Activated naive CD4-positive, alpha-beta T cell (primary cell): ENCODE measurements at places on chromosomes 1 and 21.

DNA sequence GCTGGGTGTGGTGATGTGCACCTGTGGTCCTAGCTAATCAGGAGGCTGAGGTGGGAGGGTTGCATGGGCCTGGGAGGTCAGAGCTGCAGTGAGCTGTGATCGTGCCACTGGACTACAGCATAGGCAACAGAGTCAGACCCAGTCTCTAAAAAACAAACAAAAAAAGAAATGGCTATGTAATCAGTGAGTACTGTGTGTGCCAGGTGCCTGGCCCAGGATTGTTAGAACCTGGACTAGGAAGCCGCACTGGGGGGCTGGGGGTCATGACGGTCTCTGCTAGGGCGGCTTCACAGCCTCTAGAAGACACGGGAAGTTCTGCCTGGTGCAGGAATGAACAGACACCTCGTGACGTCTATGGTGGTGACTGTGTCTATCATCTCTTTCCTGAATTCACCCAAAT, 8.5 kb downstream of the TMEM9 start:
- no peak for DNase-seq

- DNase-seq, result no peak
These were observed 34.4 kb upstream of the SLC30A1 start for GRCh38 chr1:211613108-211613947.

DNA sequence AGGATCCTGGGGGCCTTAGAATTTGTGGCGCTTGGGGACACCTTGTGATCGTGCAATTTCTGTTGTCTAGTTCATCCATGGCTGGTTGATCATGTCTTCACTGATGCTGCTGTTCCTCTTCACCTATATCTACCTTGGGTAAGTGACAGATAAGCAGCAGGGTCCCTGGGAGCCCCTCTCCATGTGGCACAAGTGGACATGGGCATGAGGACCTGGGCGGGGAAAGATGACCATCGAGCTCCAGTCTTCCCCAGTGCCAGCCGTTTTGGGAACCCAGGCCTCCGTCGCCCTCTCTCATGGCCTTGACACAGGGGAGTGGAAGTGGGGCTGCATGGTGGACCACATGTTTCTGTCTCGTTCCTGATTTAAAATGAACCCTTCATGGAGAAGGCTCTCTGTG, 17.6 kb downstream of the PSEN2 start:
- DNase-seq, result no peak

DNA sequence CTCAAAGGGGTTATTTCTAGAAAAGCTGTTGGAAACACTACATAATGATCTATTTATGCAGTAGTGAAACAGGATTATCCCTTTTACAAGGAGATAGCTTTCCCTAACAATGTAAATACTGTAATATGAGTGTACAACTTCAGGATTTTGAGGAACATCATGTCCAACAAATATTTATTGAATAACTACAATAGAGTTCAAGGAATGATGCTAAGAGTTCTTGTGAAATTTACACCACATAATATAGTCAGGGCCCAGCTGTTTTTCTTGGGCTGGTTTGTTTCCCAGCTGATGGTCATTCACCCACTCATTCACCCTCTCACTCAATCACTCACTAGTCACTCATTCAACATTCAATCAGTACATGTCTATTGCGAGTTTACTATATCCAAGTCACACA, 12.3 kb upstream of the LYPLAL1 start:
- no peak for DNase-seq

GRCh38 chr1:212605441-212606394, 2.8 kb upstream of the ATF3 start:
- no peak for DNase-seq

DNA sequence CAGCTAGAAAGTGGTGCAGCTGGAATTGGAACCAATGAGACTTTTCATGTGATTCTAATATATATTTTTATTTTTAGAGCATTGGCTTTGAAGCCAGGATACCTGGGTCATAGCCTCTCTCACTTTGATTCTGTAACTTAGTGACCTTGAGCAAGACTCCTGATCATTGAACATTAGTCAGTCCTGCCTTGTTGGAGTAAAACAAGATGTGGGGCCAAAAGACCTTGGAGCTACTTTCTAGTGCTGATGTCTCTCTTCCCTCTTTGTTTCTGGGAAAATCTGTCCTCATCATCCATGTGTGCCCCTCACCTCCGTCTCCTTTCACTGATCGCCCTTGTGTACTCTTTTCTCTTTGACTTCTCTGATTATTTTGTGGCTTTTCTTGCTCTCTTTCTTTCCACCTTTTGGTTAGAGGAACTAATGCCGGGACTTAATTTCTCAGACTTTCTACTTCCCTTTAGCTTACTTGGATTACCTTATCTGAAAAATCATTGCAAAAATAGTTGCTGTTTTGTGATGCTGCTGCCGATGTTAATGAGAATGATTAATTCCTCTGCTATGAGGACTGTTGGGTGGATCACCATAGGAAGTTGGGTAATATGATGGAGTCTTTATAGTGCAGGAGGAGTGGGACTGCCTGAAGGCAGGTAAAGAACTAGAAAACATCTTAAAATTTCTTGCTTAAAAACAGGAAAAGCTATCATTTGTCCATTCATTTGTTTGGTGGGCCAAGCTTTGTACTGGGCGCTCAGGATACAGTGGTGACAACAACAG, 72.0 kb downstream of the NOS1AP start:
- DNase-seq, result no peak

GRCh38 chr1:222583079-222583478, 6.7 kb downstream of the TAF1A start:
- DNase-seq, result no peak

DNA sequence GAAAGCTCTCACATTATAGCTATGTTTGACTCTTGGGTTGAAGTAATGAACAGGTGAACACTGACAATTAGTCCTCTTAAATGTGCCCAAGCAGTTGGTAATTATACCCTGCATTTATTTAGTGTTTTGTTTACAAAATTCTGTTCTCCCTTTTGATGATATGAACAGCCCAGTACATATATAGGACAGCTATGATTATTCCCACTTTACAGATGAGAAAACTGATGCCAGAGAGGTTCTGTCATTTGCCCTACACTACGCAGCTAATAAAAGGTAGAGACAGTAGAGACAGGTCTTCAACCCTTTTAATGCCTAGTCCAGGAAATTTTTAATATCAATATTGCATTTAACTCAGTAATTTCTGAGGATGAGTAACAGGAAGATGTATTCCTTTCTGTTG, 46.1 kb upstream of the DNAJC6 start:
- DNase-seq, result no peak

GRCh38 chr1:9842781-9843575, 19.2 kb upstream of the CLSTN1 start:
- DNase-seq, result no peak

- DNase-seq, result no peak
These were observed 8.6 kb downstream of the RO60 start for GRCh38 chr1:193068013-193068412.

DNA sequence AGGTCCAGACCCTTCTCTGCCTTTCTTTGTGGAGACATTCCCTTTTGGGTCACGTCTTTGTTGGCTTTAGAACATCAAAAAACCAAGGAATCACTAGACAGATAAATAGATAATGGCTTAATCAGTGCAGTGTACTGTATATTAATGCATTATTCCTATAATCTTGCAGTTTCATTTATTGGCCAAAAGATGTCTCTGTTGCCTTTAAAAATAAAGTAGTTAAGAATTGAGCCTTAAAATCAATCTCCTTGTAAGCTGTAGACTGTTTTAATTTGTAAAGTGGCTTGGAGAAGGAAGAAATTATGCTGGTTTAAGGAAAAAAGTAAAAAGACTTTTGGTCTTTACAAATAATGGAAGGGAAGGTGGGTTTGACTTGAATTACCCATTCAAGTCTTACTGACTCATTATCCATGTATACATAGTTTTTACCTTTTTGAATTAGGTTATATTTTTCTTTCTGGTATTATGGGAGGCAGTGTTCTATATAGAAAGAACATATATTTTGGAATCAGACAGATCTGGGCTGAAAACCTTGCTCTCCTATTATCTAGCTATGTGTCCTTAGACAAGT, 84.6 kb downstream of the VPS13D start:
- DNase-seq, result no peak

- no peak for DNase-seq
These were observed 457.0 kb upstream of the PROX1 start for GRCh38 chr1:213530611-213531320.

GRCh38 chr1:5643360-5644107, 348.7 kb downstream of the NPHP4 start:
- DNase-seq, result no peak

DNA sequence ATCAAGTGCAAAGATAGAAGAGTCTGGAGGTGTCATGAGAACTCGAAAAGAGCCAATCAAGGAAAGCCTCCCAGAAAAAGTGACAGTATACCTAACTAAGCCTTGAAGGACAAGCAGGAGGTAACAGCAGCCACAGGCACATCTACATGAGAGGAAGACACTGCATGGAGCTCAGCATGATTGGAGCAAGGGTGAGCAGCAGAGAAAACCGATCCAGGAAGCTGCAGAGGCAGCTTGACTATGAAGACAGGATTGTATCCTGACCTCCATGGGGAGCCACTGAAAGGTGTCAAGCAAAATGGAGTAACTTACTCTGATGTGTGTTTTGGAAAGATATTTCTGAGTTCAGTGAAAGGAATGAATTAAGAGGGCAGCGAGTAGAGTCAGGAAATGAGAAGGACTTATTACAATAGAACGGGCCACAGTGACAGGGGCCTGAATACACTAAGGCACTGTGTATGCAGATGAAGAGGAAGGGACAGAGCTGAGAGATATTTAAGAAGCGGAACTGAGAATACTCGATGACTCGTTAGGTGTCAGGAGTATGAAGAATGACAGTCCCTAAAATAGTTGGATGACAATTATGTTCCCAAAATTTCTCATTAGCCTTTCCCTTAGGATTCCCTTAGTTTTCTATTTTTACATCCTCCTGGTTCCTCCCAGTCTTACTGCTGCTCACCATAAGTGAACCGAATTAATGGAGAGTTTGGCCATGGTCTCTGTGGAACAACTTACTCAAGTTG, 139.3 kb upstream of the NFIA start:
- no peak for DNase-seq

DNA sequence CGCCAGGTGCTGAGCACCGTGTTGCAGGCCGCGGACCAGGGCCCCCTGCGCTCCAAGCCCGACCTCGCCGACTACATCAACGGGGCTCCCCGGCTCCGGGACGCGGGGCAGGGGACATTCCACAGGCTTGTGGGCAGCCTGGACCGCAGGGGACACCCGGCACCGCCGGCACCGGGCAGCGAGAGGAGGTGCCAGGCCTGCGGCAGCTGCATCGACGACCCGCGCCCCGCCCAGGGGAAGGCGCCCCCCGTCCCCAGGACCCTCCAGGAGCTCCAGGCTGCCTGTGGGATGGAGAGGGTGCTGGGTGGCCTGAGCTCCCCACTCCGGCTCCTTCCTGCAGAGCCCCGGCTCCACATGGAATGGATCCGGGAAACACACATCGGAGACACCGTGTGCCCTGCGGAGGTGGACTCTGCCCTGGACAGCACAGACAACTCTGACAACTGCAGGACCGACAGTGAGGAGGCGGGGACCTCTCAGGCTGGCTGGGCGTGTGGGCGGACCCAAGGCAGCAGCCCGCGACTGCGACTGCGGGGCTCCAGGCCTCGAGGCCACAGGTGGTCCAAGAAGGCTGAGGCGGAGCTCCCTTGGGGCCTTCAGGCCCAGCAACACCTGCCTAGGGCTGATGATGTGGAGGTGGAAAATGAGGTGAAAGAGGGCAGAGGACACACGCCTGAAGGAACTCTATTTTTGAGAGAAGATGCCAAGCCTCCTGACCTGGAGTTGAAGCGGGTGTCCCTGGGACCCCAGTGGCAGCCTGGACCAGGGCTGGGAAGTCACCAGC, 22.8 kb downstream of the KIAA1614 start:
- no peak for DNase-seq

- no peak for DNase-seq
These were observed 775 bp upstream of the TMEM63A start for GRCh38 chr1:225882694-225883615.

- DNase-seq, result no peak
These were observed 119.4 kb upstream of the RRP15 start for GRCh38 chr1:218165701-218166114.

DNA sequence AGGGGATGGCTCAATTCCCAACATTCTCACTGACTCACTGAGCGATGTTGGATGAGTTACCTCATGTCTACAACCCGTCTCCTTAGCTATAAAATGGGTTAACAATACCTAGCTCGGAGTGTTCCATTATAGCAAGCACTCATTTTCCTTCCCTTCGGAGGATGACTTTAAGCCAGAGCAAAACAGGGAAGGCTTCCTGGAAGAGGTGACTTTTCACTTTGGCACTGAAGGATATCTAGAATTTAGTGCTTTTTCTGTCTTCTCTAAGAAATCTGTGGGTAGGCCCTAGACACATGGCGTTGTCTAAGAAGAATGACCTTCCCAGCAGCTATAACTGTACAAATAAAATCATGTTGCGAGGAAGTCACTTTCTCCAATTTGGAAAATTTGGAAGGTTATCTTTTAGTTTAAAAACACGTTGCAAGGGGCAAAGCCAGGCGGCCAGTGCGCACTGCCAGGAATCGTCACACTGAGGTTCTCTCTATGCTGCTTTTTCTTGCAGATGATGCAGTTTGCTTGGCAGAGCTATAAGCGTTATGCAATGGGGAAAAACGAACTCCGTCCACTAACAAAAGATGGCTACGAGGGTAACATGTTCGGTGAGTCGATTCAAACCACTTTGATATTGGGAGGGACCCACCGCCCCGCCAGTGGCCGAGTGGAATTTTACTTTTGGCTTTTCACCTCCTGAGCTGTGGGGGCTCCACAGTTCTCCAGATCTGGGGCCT, 69.5 kb downstream of the MAN1C1 start:
- no peak for DNase-seq

DNA sequence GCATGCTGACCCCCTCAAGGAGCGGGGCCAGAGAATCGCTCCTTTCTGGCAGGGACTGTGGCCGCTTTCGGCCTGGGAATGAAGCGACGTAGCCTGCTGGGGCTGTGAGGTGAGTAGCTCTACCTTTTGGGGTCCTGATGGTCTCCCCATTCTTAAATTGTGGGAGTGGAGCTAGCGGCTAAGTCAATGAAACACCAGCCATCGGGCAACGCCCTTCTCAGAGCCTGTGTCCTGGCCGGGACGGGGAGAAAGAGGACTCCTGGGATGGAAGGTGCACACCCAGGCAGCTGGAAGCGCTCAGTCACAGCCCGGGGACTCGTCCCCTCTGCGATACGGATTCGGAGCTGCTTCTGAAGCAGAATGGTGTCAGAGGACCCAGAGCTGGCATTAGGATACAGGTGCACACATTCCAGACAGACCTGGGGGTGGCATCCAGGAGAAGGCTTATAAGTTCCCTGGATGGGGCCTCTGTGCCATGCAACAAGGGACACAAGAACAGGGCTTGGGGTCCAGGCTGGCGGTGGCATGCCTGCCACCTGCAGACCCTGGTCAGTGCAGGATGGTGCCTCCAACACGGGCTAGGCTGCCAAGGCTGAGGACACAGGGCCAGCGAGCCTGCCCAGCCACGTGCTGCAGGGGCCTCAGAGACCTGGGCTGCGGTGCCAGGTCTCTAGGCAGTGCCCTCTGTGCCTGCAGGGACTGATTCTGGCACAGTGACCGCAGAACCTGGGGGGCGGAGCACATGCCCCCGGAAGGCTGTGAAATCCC, 945 bp upstream of the WNT9A start:
- DNase-seq, result no peak

- no peak for DNase-seq
These were observed 12.7 kb downstream of the LRRC71 start for GRCh38 chr1:156933136-156933535.
